CD4-positive, alpha-beta T cell treated with Interleukin-17A for 1 hour (primary cell): ENCODE measurements at places on chromosomes 2 and 18.

- no peak for DNase-seq
Measured at GRCh38 chr2:205107810-205108209, 562.5 kb downstream of the PARD3B start.

DNA sequence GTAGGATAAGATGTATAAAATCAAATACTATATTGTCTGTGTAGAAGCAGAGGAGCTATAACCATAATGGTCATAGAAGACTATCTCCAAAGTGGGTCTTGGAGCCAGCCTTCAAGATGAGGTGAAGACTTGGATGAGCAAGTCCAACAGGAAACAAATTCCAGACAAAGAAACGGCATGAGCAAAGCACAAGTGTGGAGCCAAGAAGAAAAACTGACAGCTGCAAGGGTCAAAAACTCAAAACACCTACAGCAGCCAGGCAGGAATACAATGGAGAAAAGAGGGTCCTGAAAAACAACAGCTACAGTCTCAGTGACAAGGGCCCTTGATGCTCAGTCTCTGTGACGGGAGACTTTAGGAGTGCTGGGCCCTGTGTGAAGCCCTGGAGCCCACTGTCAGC is 102.4 kb downstream of the STK39 start:
- no peak for DNase-seq

GRCh38 chr2:151611351-151611750 is 122.9 kb downstream of the NEB start:
- no peak for DNase-seq

DNA sequence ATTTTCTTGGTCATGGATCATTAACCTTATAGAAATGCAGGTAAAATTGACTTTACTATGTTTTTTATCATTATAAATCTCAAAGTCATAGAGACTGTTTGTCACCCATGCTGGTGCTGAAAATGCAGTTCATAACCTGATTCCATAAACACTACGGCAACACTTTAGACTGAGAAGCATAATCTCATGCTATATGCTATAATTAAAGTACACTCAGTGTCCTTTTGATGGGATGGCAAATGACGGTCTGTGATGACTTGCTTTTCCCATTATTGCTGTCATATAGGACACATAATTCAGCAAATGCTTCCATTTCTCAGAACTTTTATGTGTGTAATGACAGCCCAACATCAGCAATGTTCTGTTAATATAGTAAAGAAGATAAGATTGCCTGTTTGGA is 162.9 kb downstream of the CD226 start:
- no peak for DNase-seq

GRCh38 chr18:78407466-78407844 is 572.2 kb upstream of the SALL3 start:
- DNase-seq: no peak

DNA sequence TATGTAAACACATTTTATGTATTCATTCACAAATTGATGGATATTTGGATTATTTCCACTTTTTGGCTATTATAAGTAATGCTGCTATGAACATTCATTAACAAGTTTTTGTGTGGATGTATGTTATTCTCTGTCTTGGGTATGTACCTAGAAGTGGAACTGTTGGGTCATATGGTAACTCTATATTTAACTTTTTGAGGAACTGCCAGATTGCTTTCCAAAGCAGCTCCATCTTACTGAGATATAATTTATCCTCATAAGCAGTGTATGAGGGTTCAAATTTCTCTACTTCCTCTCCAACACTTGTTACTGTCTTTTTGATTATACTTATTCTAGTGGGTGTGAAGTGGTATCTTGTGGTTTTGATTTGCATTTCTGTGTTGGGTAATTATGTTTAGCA is 7.1 kb upstream of the EML6 start:
- no peak for DNase-seq

DNA sequence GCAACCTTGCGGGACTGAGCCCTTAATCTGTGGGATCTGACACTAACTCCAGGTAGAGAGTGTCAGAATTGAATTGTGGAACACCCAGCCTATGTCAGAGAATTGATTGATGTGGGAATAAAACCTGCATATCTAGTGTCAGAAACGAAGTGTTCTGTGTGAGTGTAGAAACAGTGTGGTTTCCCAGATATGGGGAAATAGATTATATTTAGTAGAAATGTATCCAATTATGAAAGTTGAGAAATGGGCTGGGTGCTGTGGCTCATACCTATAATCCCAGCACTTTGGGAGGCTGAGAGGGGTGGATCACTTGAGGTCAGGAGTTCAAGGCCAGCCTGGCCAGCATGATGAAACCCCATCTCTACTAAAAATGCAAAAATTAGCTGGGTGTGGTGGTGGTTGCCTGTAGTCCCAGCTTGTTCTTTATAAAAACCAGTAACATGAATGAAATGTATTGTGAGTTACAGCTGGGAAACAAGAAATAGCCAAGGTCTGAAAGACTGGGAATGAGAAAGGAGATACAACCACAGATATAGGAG is 4.3 kb upstream of the TP53I3 start:
- DNase-seq: no peak

- no peak for DNase-seq
Measured at GRCh38 chr18:75076286-75076685, 132.7 kb downstream of the PTGR3 start.

GRCh38 chr2:179412112-179412511 is 147.5 kb upstream of the SESTD1 start:
- DNase-seq: no peak

GRCh38 chr2:84234103-84234502 is 225.0 kb downstream of the SUCLG1 start:
- no peak for DNase-seq

DNA sequence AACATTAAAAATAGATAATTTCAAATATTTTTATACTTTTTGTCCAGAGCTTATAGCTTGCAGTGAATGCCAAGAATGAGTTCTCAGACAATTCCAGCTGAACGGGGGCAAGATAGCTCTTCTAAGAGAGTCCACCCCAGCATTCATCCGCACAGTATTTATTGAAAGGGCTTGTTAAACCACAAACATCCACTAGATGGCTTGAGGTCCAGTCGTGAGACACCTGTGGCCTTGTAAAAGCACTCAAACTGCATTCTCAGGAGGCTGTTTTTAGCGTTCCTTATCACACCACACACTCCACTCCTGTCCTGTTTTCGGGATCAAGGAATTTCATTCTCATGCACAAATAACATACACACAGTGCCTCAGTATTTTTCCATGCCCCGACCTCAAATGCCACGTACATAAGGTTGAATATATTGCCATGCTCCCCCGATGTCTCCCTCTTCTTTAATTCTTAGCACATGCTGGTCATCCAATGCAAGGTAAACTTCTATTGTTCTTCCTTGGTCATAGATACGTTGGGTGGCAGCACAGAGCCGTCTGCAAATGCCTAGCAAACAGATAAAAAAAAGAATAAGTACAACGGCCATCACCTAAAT is 47.4 kb downstream of the DNAJC10 start:
- peak; percentile 7 for DNase-seq

DNA sequence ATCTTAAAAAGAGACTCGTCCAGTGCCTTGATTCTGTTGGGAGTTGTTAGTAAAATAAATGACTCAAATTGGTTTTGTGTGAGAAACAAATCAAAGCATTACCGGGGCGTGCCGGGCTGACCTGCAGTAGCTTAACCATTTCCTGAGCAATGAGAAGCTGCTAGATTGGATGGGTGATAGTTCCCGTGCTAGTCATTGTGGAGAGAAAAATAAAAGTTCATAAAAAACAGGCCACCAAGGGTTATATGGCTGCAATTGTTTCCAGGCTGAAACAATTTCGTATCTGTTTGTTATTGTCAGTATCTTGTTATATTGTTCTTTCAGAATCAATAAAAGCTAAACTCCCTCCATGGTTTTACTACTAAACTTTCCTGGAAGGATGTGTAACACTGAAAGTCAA is 314.4 kb downstream of the MTX2 start:
- no peak for DNase-seq

- DNase-seq: no peak
Measured at GRCh38 chr18:23115683-23116096, 19.6 kb upstream of the CABLES1 start.

GRCh38 chr2:223010641-223011040 is 41.3 kb upstream of the KCNE4 start:
- no peak for DNase-seq

DNA sequence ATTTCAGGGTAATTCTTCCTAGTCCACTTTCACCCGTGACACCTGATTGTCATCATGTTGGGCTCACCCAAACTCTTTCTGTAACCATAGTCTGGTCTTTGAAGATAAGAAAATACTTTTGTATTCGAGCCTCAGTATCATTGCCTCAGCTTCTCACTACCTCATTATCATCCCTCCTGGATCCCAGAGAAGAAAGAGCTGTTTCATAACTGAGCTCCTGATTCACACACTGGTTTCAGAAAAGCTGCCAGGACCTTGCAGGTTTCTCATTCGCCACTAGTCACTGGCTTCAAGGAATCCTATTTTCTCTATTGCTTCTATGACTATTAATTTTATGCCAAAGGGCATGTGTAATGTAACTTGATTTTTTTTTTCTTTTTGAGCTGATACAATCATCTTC is 2.9 kb upstream of the CRIM1 start:
- no peak for DNase-seq

- DNase-seq: no peak
Measured at GRCh38 chr18:13452388-13452811, 233.8 kb downstream of the LDLRAD4 start.

GRCh38 chr2:237472909-237473877 is 13.9 kb upstream of the MLPH start:
- DNase-seq: no peak

DNA sequence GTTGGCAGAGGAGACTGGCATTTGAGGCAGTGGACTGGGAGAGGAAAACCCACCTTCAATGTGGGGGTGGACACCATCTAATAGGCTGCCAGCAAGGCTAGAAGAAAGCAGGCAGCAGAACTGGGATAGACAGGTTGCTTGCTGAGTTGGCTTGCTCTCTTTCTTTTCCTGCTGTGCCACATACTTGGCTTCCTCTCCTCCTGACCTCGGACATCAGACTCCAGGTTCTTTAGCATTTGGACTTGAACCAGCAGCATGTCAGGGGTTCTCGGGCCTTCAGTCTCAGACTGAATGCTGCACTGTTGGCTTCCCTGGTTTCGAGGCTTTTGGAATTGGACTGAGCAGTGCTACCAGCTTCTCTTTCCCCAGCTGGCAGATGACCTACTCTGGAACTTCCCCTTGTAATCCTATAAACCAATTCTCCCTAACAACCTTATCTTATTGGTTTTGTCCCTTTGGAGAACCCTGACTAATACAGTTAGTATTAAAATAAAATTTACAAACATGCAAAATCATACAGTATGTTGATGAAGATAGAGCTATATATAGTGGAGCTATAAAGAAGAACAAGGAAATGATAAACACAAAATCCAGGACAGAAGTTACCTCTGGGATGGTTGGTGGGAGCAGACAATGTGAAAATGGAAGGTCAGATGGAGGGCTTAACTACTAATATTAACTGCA is 15.9 kb downstream of the DSEL start:
- DNase-seq: no peak

DNA sequence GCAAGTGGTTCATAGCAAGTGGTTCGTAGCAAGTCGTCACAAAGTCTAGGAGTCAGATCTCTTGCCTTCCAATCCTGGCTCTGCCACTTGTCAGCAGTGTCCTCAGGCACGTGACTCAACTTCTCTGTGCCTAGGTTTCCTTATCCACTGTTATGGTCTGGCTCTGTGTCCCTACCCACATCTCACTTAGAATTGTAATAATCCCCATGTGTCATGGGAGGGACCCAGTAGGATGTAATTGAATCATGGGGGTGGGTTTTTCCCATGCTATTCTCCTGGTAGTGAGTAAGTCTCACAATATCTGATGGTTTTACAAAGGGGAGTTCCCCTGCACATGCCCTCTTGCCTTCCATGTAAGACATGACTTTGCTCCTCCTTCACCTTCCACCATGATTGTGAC is 51.8 kb upstream of the AP1S3 start:
- no peak for DNase-seq

- DNase-seq: no peak
Measured at GRCh38 chr2:146602383-146602782, 1242.4 kb upstream of the ACVR2A start.

DNA sequence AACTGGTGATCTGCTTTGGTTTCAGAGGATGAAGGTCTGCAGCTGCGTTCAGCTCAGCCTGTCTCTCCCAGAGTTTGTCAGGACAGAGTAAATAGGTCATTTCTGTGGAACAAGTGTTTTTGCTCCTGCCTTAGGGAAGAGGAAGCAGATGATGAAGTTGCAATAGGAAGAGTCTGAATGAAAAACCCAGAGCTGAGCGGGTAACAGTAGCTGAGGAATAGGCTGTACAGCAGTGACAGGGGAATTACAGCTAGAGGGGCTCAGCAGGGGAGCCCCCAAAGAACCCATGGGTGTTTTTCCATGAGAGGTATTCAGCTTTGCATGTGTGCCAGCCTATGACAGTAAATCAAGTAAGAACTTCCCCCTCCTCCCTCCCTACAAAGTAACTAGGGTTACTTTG is 10.3 kb upstream of the CYBRD1 start:
- DNase-seq: no peak

DNA sequence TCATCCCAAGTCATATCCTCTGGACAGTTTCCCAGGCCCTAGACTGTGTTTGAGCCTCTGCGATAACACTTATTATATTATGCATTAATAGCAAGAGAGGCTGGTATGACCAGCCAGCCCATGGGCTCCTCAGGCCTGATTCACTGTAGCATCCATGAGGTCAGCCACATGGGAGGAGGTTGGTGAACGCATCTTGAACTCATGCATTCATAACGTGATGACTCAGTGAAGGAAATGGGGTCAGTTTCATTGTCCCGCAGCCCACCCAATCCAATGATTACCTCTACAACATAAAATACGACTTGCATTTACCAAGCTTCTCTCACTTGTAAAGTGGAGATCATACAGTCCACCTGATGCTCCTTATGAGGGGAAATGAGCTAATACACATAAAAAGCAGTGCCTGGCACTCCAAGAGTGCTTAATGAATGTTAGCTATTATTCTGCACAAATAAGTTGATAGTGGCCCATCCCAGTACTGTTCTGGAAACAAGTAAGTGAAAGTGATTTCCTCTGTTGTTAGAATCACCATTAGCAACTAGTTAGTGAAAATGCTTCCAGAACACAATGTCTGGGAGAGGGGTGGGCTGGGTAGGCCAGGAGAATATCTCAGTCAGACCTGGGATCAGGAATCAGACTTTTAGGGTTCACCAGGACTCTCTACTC is 46.1 kb upstream of the CELF4 start:
- no peak for DNase-seq

DNA sequence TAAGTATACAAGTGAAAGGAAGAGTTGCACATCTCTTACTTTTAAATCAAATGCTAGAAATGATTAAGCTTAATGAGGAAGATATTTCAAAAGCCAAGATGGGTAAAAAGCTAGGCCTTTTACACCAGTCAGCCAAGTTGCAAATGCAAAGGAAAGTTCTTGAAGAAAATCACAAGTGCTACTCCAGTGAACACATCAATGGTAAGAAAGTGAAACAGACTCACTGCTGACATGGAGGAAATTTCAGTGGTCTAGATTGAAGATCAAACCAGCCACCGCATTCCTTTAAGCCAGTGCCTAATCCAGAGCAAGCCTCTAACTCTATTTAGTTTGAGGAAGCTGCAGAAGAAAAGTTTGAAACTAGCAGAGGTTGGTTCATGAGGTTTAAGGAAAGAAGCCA is 79.1 kb downstream of the RBBP8 start:
- peak; percentile 0 for DNase-seq
